Activated naive CD8-positive, alpha-beta T cell treated with anti-CD3 and anti-CD28 coated beads for 36 hours (primary cell): ENCODE measurements at places on chromosomes 1 and 21. TPM values are rescaled to one million over a fixed set of nuclear protein-coding genes. Genes with fewer than 3 reads are reported as not detected.

- DNase-seq: no peak
- H3K27me3 ChIP-seq: no peaks in the 10 kb centered on the region
- peak overlapping the region; percentile 78 for H3K4me3 ChIP-seq
- peaks cover 68% of the 10 kb centered on the region for H3K4me1 ChIP-seq
- peak overlapping the region; percentile 97 for H3K27ac ChIP-seq
Observed at GRCh38 chr1:156503698-156504437, 3.3 kb upstream of the MEF2D start.

Gene SLC6A17
- total RNA-seq: 0.04 TPM

GRCh38 chr1:21537932-21538630, 28.9 kb downstream of the ALPL start:
- no peak overlapping the region for H3K27ac ChIP-seq
- no peaks in the 10 kb centered on the region for H3K4me1 ChIP-seq
- no peaks in the 10 kb centered on the region for H3K36me3 ChIP-seq
- no peak overlapping the region for H3K4me3 ChIP-seq

Gene ANKRD35
- 0.58 TPM for total RNA-seq

GRCh38 chr1:76766381-76766780, 100.9 kb upstream of the ST6GALNAC5 start:
- peaks cover 16% of the 10 kb centered on the region for H3K27me3 ChIP-seq
- DNase-seq: no peak
- H3K27ac ChIP-seq: no peak overlapping the region
- no peak overlapping the region for H3K4me3 ChIP-seq
- no peaks in the 10 kb centered on the region for H3K36me3 ChIP-seq
- no peaks in the 10 kb centered on the region for H3K4me1 ChIP-seq
